ENCODE measurements at places on chromosomes 6 and 20.

GRCh38 chr6:19167251-19167650, 669.9 kb upstream of the ID4 start:
- DNase-seq: no peak

- DNase-seq: no peak
These were observed 300.9 kb upstream of the PRDM1 start for GRCh38 chr6:105785066-105785811.

DNA sequence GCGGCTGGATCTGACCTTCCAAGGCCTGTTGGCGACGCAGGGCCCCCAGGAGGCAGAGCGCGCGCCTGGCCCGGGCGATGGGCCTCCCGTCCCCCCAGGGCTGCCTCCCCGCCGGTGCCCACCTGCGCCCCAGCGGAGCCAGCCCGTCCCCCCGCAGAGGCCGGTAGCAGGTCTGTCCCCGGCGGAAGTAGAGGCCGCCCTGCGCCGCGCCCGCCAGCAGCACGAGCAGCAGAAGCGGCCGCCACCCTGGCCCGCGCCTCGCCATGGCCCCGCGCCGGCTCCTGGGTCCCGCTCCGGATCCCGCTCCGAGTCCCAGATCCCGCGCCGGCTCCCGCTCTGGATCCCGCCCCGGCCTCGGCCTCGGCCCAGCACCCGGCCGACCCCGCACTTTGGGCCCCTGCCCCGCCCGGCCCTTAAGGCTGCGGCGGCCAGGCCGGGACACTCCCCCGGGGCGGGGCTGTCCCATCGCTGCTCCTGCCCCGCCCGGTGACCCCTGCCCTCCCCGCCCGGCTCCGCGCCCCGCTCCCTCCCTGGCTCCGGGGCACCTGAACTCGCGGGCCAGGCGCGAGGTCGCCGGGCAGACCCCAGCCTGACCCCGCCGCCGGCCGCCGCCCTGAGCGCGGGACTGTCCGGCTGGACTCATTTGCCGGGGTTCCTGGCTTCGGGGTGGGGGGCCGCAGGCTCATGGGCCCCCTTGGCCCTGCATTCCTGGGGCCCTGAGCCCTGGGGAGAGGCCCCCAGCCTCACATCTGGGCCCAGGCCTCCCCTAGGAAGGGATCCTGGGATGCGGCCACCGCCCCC, at the start of gene CTSZ:
CTSZ (minus strand) TSS at position 391 of the 801 bp plus-strand sequence; CDS start at position 265, 126 bp downstream.
- DNase-seq: no peak

GRCh38 chr20:13436530-13436929, 202.2 kb downstream of the TASP1 start:
- no peak for DNase-seq

GRCh38 chr6:73388433-73388799, 6.2 kb upstream of the DDX43 start:
- no peak for DNase-seq

DNA sequence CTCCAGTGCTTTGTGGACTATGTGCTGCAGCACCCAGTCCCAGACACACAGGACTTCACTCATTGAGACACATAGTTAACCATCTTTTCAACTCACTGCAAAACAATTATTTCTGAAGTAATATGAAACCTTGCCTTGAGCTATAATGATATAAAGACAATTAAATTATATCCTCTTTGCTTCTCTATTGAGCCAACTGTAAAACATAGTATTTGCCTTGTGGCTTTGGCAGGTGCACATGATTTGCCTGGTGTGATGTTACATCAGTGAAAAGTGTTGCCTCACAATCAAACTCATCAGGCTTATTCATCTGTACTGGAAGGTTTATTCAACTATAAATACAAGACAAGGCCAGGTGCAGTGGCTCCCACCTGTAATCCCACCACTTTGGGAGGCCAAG, 80.6 kb downstream of the NCOA7 start:
- no peak for DNase-seq

DNA sequence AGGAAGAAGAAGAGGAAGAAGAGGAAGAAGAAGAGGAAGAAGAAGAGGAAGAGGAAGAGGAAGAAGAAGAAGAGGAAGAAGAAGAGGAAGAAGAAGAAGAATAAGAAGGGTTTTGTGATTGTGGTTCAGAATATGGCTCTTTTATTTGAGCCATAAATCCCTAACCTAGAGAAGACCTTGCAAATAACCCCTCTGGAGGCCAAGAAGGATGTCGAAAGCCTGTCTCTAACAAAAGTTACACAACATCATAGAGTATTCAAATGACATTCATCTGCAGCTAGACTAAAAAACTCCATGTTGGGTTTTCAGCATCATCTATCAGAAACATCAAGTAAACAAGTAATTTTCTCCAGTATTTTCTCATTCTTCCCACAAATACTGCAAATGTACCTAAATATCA, 100.9 kb downstream of the RNASET2 start:
- no peak for DNase-seq

DNA sequence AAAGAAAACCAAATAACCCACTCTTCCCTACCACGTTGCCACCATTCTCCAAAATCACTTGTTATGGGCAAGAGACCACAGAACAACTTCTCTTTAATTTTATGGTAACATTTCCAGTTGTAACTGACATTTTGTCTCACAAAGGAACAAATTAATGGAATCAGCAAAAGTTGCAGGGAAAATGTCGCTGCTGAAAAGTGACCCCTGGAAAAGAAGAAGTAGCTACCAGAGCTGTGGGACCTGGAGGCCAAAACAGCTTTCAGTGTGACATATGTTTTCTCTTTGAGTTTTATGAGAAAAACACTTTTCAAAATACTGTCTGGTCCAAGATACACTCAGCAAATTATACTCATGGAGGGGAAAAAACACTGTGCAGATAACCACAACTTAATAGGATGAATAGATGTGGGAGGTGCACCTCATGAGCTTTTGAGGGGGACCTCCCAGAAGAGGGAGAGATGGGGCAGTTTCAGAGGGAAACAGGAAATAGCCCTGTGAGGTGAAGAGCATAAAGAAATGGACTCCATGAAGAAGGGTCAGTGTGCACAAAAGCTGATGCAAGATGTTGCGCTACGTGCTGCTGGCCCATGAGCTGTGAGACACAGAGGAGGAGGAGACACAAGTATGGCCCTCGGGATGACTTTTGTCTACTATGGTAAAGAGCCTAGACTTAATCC, 87.3 kb downstream of the DTNBP1 start:
- no peak for DNase-seq

DNA sequence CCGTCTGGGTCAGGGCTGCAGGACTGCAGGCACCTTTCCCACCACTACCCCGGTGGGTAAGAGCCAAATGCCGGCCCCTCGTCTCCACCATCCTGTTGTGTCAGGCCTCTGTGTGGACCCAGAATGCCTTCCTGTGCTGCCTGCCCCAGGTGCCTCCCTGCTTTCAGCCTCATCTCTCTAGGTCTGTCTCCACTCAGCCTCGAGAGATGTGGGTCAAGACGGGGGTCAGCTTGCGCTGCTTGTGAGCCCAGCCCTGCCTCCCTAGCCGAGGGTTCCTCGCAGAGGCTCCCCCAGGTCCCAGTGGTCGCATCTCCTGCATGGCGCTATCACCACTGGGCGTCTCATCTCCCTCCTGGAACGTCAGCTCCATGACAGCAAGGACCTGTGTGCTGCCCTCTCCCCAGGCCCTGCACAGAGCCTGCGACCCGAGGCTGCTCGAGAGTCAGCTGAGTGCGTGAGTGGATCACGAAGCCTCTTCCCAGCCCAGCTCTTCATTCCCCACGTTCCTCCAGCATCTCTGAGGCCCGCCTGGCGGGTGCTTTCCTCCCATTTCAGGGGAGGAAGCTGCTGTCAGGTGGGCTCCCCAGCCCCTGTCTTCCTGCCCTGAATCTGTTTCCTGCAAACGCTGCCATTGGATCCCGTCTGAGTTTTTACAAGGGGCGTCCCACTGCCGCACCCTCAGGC, 38.7 kb upstream of the ZBP1 start:
- DNase-seq: no peak

GRCh38 chr6:33118525-33119123, 42.8 kb downstream of the HLA-DPB1 start:
- no peak for DNase-seq

DNA sequence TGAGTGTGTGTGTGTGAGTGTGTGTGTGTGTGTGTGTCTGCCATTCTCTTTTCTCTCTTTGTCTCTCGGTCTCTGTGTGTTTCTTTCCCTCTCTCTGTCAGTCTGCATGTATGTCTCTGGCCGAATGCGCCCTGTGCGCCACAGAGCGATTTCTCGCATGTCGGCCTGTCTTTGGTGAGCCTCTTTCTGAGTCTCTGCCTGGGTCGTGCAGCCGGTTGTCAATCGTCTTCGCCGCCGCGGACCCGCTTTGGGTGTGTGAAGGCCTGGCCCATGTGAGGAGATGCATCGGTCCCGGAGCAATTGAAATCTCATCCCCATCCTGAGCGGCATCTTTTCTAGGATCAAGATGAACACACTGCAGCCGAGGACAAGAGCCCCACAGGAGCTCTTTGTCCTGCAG, 1567.2 kb upstream of the DEFB115 start:
- DNase-seq: no peak

DNA sequence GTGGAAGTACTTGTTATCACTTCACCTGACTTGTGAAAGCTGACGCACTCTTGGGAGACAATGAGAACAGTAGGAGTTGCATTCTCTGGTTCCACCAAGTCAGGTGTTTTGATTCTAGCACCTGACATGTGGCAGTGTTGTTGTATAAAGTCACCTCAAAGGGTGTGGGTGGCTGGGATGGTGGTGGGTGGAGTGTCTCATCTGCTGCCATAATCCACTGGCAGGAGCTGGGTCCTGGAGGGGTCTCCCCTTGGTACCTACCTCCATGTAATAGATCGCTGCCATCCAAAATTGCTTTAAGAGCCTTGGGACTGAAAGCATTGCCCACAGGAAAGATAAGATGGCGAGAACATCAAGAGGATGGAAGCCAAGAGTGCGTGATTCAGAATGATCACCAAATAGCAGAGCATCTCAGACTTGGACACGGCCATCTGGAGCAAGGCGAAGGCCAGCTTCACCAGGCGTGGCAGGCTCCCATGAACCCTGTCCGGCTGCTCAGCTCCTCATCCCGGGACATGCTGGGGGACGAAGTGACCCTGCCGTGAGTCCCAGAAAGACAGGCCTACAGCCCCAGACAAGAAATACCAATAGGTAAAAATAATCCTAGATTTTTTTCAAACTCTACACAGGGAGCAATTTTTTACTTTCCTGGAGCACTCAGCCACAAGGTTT, 56.6 kb downstream of the NPEPL1 start:
- DNase-seq: no peak

- no peak for DNase-seq
These were observed 8.3 kb upstream of the EEF1A2 start for GRCh38 chr20:63507083-63507743.

All from DMS 273 treated with DMSO at 0.1 percent for 48 hours (cell line).